ENCODE measurements at places on chromosomes 12 and 14.

DNA sequence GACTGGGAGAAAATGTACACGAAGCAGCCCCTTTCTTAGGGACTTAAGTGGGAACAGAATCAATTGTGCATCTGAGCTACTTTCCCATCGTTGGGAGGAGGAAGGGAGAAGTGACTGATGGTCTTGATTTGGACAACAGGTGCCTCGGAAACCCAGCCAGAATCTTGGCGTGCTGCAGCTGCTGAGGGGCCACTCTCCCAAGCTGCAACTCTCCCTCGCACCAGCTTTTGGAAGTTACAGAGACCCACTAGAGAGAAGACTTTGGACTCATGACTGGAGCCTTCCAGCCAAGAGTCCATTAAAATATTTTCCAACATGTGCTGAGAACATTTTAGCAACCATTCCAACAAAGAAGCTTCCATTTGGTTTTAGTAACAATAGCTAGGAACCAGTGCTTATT lies 52.3 kb downstream of the GNS start:
- DNase-seq = no peak

GRCh38 chr14:70398706-70399431 lies 18.0 kb downstream of the SYNJ2BP start:
- no peak for DNase-seq

- DNase-seq = no peak
These were observed 684 bp upstream of the ABCB9 start for GRCh38 chr12:122966743-122967550.

GRCh38 chr12:9718968-9719367 lies 13.9 kb downstream of the CLECL1 start:
- no peak for DNase-seq

DNA sequence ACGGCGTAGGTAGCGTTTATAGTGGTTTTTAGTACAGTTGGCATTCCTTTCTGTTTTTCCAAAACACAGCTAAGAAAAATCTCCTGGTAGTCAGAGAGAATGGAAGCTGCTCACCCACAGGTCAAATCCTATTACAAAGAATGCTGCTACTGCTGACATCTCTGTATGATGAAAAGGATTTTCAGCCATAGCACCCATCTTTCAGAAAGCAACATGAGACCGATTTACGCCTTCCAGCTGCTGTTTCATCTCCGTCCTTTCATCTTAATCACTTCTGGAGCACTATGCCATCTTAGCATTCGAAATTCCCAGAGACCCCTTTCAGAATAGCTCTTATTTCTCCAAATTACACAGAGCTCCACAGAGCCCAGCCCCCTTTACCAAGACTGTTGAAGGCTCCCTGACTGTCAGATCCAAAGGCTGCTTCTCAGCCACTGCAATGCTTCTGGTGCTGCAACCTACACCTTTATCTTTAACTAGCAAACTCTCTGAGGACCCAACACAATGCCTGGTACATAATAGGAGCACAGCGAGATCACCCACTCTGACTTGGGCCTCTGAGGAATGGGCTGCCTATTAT lies 211.8 kb downstream of the NEDD1 start:
- no peak for DNase-seq

- DNase-seq = no peak
These were observed 66.7 kb downstream of the SLC24A4 start for GRCh38 chr14:92389598-92390158.

DNA sequence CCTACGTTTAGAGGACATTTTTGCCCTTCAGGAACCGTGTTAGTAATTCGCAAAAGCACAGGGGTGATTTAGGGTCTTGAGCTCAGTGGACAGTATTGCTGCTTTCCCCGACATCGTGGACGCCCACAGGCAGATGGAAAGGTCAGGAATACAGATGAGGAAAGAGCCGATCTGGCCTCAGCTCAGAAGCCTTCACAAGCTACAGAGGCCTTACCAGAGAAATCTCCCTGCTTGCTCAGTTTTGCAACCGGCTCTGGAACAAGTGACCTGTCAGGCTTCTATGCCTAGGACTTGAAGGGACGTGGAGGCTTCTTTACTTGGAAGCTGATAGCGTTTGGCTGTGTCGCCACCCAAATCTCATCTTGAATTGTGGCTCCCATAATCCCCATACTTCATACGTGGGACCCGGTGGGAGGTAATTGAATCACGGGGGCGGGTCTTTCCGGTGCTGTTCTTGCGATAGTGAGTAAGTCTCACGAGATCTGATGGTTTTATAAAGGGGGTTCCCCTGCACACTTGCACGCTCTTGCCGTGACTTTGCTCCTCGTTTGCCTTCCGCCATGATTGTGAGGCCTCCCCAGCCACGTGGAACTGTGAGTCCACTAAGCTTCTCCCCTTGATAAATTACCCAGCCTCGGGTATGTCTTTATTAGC lies 332.5 kb downstream of the MED13L start:
- DNase-seq = no peak

- no peak for DNase-seq
These were observed 16.3 kb upstream of the CYP46A1 start for GRCh38 chr14:99667821-99668220.

All from GM20000 (cell line).